Stimulated activated CD4-positive, alpha-beta T cell treated with anti-CD3 and anti-CD28 coated beads, Interleukin-2, amount 100 ng/mL, for 24 hours (primary cell): ENCODE measurements at places on chromosomes 2 and 18.
A peak's percentile ranks its signal among the peaks of the same experiment; 100 is the strongest.

DNA sequence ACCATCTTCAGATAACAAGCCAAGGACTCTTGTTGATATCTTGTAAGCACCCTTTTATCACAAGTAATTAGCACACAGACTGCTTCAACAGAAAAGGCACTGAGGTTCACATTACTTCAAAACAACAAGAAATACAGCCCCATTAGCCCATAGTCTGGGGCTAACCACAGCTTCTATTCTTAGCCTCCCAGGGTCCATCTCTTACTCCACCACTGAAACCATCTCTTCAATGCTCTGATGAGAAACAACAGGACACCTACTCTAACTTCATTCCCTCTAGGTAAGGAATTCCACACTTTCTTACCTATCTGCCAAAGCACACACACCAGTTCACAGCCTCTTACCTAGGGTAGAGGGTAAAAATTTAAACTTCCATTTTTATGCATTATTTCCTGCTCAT, 26.4 kb upstream of the CYTIP start:
- no peak for DNase-seq

GRCh38 chr2:16716024-16716423, 50.4 kb upstream of the CYRIA start:
- no peak for DNase-seq

DNA sequence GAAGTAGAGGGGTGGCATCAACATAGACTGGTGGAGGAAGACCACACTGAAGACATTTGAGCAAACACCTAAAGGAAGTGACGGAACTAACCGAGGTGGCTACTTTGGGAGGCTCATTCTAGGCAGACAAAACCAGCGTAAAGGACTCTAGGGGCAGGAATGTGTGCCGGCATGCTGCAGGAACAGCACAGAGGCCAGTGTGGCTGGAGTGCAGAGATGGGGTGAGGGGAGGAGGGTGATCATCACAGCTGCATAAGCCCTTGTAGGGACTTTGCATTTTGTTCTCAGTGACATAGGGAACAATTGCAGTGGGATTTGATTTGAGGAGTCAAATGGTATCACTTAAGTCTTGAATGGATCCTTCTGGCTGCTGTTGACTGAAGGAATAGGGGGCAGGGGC, 253.5 kb downstream of the NCKAP5 start:
- DNase-seq: no peak

- DNase-seq: no peak
Measured at GRCh38 chr18:38481576-38481975, 916.0 kb upstream of the CELF4 start.

GRCh38 chr2:229835596-229836283, 86.1 kb downstream of the TRIP12 start:
- no peak for DNase-seq

GRCh38 chr2:146997945-146998344, 846.9 kb upstream of the ACVR2A start:
- no peak for DNase-seq

GRCh38 chr2:170878066-170878465, 51.0 kb upstream of the GORASP2 start:
- no peak for DNase-seq

DNA sequence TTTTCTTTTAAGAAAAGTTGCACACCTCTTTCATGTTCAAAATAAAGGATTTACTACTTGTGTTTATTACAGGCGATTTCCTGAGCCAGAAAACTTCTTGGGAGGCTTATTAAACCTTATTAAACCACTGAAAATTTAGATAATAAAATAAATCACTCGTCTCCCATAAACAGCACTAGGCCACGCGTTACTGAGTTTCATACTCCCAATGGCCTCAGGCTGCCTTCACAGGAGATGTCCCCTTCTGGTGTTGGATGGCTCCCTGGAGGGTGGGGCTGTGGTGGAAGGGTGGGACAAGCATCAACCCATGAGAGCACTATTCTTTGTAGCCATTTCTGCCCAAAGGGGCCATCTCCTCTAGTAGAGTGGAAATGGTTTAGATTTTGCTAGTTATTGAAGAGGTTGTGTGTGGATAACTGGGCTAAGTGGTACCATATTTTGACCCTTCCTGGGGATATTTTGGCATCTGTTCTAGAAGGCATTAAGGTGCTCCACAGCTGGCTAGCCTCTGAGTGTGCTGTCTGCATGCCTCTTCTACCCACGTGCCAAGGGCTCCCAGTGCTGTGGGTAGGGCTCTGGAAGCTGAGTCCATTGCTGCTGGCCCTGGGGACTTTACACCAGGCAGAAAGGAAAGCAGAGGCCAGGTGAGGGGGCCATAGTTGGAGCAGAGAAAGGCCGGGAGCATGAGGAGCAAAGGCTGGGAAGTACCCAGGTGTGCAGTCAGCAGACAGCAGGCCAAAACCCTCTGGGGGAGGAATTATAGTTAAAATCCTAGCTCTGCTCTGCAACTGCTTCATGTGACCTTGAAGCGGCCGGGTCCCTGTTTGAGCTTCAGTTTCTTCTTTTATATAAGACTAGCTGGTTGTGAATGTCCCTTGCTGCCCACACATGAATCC, 121.7 kb upstream of the SMAD2 start:
- DNase-seq: no peak

GRCh38 chr2:120091436-120091835, 78.6 kb downstream of the EPB41L5 start:
- DNase-seq: no peak

GRCh38 chr2:197937814-197938213, 133.4 kb downstream of the PLCL1 start:
- DNase-seq: no peak

DNA sequence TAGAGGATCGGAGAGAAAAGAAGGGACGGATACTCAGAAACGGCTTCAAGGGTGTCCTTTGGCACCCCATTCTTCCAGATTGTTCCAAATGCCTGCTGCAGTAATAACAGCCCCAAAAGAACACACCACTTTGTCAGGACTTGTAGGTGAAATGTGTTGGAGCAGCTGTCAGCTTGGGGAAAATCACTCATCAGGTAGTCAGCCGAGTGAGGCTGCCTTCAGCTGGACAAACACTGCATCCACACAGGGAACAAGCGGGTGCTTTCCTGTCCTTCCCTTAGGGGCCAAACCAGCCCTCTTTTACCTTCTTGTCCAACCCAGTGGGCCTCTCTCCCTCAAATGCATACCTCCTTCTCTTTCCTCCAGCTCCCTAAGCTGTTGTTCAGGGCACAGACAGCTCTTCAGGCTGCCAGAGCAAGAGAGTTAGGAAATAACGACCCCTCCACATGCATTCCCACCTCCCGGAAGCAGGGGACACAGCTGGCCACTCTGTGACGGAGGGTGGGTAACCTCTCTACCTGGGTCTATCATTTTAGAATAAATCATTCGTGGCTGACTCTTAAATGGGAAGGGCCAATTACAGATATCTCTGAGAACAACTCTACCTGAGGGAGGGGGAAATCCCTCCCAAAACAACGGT, 48.1 kb downstream of the BCL11A start:
- DNase-seq: no peak

GRCh38 chr2:7517088-7517487, 599.9 kb downstream of the RNF144A start:
- DNase-seq: no peak

- DNase-seq: no peak
Measured at GRCh38 chr2:22486343-22486742, 898.6 kb upstream of the KLHL29 start.

DNA sequence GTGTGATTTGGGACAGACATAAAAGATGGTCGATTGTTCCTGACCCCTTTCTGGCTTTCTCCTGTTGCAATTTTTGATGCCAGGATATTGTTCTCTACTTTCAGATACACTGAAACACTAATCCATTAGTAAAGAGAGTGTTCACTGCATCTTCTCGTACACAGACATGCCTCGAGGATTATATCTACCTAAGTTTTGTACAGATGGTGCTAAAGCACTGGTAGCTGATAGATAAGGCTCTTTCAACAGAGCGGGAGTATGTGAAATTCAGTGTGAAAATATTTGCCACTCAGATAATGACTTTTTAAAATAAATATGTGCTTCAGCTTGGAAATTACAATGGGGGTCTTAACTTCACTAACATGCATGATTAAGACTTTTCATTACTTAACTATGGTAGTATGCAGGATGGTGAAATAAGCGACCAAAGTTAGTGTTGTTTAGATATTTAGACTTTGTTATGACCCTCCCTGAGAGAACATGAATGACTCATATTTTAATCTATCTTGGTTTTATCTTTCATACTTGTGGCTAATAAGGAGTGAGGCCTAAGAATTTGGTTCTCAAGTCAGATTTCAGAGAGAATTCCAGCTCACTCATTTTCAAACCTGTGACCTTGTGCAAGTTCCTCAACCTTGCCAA, 474.9 kb downstream of the NRXN1 start:
- DNase-seq: no peak

GRCh38 chr18:47215554-47216138, 35.8 kb downstream of the SKOR2 start:
- DNase-seq: peak; percentile 2

GRCh38 chr2:112032689-112033465, 22.2 kb upstream of the TMEM87B start:
- no peak for DNase-seq

DNA sequence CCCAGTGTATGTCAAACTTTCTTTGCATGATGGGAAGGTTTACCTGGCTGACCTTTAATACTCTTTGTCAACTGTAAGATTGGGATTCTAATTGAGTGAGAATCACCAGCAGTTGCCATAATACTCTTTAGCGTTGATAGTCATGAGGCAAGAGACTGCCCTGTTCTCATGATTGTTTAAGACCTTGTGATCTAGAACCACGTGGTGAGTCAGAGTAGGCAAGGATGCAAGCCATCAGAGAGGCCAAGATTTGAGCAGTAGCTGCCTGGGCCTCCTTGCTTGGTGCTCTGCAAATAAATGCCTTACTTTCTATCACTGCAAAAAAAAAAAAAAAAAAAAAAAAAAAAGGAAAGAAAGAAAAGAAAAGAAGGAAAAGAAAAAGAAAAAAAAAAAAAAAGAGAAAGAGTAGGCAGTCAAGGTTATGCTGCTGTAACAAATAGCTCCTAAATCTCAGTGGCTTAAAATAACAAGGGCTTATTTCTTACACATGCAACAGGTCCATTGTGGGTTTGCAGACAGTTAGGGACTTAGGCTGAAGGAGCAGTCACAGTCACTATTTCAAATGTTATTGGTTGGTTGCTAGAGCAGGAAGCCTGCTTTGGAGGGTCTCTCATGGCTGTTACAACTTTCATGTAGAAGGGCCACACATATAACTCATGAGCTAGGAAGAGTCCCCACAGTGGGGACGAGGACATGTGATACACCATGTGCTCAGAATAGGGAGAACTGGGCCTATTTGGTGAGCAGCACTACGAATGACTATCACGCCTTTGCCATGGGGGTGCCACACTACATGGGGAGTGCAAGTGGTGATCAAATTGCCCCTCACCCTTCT, 21.7 kb downstream of the IL1R2 start:
- DNase-seq: no peak

GRCh38 chr18:49838381-49838780, 25.0 kb upstream of the ACAA2 start:
- DNase-seq: no peak

GRCh38 chr2:237053066-237053465, 32.6 kb upstream of the COPS8 start:
- DNase-seq: no peak

GRCh38 chr2:64330281-64331113, 123.5 kb upstream of the LGALSL start:
- DNase-seq: peak; percentile 82

DNA sequence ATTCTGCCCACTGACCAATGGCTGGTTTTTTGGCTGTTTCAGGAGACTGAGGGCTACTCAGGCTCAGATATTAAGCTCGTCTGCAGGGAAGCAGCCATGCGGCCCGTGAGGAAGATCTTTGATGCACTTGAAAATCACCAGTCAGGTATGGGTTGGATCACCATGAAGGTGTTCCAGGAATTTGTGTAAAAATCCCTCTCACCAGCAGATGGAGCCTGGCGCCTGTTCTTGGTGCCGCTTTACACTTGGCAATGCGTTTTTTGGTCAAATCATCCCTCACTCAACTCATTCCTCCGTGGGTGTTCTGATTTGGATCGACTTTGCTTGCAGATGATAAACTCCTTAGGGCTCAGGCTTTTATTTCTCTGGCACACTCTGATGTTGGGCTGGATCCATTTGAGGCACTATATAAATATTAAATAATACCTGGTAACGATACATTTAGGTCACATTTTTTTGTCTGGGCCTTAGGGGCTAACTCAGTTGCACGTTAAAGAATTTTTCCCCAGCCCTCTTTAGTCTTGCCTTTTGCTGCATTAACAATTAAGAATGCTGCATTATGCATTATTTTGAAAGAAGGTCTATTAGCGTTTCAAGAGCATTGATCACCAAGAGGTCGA, 50.0 kb downstream of the HDHD2 start:
- DNase-seq: peak; percentile 64

DNA sequence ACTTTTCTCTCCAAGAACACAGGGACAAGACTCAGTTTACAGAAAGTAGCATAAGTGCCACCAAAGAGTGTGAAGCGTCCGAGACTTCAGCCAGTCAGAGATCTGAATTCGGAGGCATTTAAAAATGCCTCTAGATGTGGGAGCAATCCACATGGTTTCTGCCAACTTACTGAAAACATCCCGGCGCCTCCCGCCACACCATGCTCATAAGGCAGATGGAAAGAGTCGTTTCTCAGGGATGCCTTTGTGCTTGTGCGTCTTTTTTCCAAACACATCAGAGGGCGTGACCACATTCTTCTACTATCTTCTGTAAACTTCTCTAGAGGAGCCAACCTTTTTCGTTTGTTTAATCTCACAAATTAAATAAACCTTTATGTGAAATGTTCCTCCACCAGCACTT, 88.7 kb downstream of the NRP2 start:
- no peak for DNase-seq

GRCh38 chr2:221908518-221908917, 336.4 kb upstream of the EPHA4 start:
- DNase-seq: no peak

- DNase-seq: no peak
Measured at GRCh38 chr2:84838434-84839145, 42.3 kb downstream of the TRABD2A start.

DNA sequence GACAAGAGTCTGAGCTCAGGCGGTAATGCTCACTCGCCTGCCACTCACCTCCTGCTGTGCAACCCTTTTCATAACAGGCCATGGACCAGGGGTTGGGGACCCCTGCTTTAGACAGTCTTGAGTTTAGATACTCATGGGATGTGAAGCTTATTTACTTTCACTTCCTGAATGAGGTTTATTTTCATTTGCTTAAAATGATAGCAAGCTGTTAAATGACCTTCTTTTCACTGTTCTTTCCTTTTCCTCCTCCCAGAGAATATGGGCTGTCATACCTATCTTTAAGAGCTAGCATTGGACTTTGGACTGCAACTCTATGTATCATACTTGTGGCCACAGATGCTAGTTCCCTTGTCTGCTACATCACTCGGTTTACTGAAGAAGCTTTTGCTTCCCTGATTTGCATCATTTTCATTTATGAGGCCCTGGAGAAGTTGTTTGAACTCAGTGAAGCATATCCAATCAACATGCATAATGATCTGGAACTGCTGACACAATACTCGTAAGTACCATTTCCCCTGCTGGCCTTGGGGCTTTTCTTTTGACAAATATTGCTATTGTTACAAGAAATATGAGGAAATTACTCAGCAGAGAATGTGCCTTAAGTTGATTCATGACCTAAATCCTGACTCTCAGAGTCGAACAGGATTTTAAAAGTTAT, 168.5 kb downstream of the DPP4 start:
- DNase-seq: no peak

GRCh38 chr2:47295131-47295980, 107.6 kb upstream of the MSH2 start:
- DNase-seq: no peak
